ENCODE measurements at places on chromosomes 12 and 14.
A peak's percentile ranks its signal among the peaks of the same experiment; 100 is the strongest.

DNA sequence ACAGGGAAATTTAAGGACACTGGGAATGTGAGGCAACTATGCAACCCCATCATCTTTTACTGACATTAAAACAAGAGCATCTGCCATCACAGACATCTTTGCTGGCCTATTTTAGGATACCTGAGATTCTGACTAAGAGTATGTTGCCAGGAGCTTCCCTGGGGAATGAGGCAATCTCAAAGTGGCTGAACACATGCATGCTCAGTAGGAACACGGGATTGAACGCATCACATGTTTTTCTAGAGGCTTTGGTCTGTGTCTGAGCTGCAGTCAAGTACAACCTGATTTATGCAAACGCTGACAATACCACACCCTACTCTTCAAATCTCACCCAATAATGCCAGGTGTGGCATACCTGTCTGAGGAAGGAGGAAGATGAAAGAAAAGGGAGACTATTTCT is 416.5 kb downstream of the NELL2 start:
- no peak for DNase-seq

GRCh38 chr14:105793836-105794235 is 267.5 kb downstream of the TMEM121 start:
- no peak for DNase-seq

GRCh38 chr14:49584058-49584457 is 2.1 kb downstream of the RPS29 start:
- no peak for DNase-seq

- no peak for DNase-seq
These were observed 140.9 kb downstream of the CCDC91 start for GRCh38 chr12:28331130-28331529.

DNA sequence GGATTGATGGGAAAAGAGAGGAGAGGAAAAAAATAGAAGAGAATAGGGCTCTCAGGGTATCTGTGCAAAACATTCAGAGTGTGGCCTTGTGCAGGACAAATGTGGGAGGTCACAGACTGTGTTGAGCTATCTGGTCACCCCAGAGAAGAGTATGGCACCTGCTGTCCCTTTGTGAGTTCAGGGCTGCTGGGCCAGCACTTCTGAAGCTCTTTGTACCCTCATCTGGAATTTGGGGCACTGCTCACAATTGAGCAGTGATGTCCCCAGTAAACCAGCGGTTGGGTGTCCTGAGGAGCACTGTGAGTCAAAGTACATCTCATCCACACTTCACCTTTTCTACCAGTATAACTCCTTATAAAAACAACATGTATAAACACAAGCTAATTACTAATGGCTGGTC is 2.6 kb upstream of the KRT81 start:
- no peak for DNase-seq

GRCh38 chr14:32572867-32573150 is 243.7 kb downstream of the AKAP6 start:
- no peak for DNase-seq

- DNase-seq: no peak
These were observed 98.6 kb downstream of the CACNA1C start for GRCh38 chr12:2151391-2151790.

- no peak for DNase-seq
These were observed 131.1 kb downstream of the SLC8A3 start for GRCh38 chr14:70057519-70058136.

DNA sequence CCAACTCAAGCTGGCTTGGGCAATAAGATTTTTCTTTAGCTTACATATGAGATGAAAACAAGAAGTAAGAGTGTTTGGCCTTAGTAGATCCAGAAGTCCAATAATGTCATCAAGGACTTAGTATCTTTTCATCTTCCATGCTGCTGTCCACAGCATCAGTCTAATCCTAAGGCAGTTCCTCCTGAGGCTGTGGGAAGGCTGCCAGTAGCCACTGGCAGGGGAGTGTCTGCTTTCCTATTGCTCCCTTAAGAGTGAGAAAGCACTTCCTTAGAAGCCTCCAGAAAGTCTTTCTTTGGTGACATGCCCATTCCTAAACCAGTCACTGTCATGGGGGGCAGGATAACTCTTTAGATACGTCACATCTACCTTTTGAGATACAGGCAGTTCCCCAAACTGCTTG is 317.7 kb downstream of the BMP4 start:
- DNase-seq: no peak

DNA sequence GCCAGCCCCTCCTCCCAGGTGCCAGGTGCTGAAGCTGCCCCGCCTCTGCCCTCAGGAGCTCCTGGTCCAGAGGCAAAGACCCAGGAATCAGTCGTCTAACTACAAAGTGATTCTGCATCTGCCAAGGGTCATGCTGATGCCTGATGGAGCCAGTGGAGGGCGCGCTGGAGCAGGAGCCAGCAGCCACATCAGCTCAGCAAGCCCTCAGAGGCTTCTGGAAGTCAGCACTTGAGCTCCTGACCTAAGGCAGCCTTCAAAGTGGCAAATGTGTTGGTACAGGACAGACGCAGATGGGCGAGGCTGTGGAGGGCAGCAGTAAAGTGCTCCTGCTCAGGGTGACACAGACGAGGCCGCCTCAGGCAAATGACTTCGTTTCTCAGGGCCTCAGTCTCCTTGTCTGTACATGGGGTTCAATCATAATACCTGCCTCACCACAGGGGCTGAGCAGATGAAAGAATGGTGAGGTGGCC is 10.9 kb downstream of the C12orf43 start:
- peak; percentile 69 for DNase-seq

DNA sequence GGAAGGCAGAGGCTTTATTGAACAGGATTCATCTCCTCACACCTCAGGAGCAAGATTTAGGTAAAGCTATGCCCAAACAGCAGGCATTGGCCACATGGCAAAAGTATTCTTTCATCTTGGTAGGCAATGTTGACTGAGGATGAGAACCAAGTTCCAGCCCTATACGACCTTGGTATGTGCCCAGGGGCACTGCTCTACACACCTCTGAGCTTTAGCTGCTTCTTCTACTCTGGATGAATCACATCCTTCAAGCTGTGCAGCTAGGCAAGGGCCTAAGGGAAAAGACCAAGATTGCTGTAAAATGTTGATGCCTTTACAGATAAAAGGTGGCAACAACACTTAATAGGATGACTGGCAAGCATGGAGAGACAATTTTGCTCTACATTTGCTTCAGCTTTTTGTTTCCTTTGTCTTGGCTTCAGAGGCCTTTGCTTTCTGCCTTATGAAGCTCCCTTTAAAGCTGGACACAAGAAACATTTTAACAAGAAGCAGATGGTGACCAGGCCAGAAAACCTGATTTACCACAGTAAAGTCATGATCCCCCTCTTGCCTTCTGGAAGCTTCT is 183.3 kb upstream of the KITLG start:
- DNase-seq: no peak

GRCh38 chr12:40262657-40263056 is 37.9 kb downstream of the LRRK2 start:
- no peak for DNase-seq

GRCh38 chr12:10701131-10701681 is 21.9 kb downstream of the YBX3 start:
- DNase-seq: peak; percentile 26

DNA sequence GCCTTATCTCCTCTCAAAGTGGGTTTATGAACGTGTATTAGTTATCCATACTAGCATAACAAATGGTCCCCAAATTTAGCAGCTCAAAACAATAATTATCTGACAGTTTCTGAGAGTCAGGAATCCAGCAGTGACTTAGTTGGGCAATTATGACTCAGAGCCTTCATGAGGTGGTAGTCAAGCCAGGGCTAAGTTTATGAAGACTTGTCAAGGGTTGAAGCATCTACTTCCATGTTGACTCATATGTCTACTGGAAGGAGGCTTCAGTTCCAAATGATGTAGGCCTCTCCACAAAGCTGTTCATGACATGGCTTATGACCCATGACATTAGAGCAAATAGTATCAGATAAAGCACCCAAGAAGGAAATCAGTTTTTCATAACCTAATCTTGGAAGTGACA is 73.2 kb downstream of the IPO8 start:
- peak; percentile 72 for DNase-seq

DNA sequence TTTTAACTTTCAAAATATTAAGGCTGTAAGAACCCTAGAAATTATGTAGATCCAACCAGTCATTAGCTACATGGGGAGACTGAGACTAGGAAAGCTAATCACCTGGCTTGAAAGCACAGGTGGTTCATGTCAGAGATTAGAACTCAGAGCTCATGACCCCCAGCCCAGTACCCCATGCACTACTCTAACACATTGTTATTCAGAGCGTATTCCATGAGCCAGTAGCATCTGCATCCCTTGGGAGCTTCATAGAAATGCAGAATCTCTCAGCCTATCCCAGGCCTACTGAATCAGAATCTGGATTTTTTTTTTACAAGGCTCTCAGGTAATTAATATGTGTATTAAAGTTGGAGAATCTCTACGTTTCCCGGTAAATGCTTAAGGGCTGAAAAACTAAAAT is 161.7 kb downstream of the BTG1 start:
- no peak for DNase-seq

- DNase-seq: no peak
These were observed 66.3 kb upstream of the NCOR2 start for GRCh38 chr12:124633365-124634362.
